ENCODE measurements at places on chromosomes 1 and 21.

DNA sequence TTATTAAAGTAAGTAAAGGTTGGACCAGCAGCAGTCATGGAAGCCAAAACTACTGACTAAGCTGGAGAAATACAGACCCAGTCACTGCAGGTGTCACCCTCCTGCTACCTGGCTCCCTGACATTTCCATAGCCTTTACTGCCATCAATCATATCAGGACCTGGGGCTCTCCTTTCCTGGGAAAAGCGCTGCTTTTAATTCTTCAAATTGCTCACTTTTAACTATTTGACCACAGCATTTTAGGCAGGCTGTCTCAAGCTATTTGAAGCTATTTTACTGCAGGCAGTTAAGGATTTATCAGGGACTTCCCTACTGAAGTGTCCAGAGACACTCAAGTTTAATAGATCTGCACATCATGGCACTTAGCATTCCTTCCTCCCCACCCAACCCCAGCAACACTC lies 4.1 kb downstream of the IVL start:
- no peak for DNase-seq

GRCh38 chr1:21783679-21784603 lies 992 bp upstream of the USP48 start:
- DNase-seq = no peak

DNA sequence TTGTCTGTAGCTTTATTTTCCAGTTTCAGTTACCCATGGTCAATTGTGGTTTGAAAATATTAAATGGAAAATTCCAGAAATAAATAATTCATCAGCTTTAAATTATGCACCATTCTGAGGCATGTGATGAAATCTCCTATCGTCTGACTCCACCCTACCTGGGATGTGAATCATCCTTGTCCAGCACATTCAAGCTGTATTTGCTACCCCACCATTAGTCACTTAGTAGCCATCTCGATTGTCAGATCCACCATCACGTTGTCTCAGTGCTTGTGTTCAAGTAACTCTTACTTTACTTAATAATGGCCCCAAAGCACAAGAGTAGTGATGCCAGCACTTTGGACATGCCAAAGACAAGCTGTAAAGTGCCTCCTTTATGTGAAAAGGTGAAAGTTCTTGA lies 4.0 kb downstream of the STPG1 start:
- DNase-seq = no peak

GRCh38 chr1:243796016-243796415 lies 54.0 kb downstream of the AKT3 start:
- DNase-seq = no peak

DNA sequence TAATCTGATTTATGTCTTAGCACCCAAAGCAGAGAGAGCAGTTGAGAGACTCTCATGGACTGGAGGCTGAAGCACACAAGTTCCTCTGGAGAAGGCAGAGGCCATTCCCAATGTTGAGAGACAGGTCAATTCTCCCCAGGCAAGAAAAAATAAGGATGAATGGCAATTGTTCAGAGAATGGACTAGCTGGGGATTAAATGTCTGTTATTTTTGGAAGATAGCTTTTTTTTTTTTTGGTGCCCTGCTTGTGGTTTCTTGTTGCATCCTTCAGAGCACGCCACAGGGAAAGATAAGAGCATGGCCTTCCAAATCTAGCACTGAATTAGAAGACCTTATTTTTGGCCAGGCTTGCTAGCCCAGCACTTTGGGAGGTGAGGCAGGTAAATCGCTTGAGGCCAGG lies 65.6 kb upstream of the ERRFI1 start:
- no peak for DNase-seq

- peak; percentile 41 for DNase-seq
Measured at GRCh38 chr1:1307261-1307922, 338 bp downstream of the ACAP3 start.

GRCh38 chr1:170721621-170722020 lies 57.7 kb downstream of the PRRX1 start:
- no peak for DNase-seq

- DNase-seq = no peak
Measured at GRCh38 chr1:54885807-54886723, 930 bp downstream of the DHCR24 start.

DNA sequence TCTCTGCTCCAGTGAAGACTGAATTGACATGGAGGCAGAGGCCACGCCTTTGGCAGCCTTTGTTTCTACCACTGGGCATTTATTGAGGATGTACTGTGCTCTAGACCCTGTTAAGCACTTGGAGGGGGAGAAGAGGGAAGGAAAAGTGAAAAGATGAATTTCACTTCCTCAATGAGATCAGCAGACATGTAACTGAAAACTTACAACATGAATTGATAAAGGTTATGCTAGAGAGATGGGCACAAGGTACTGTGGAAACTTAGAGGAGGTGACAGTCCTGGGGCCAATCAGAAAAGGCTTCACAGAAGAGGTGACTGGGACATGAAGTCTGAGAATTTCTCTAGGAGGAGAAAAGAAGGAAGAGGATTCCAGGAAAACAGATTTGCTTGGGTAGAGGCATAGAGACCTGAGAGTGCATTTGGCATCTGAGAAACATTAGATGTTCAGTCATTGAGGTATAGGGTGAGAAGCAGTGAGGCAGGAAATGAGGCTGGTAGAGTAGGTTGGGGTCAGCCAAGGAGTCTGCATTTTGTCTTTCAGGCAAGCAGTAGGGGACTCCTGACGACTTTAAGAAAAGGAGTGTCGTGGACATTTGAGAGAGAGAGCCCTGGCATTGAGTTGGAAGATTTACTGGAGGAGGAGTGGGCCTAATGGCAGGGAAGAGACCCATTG lies 113.0 kb downstream of the SYT2 start:
- DNase-seq = no peak

DNA sequence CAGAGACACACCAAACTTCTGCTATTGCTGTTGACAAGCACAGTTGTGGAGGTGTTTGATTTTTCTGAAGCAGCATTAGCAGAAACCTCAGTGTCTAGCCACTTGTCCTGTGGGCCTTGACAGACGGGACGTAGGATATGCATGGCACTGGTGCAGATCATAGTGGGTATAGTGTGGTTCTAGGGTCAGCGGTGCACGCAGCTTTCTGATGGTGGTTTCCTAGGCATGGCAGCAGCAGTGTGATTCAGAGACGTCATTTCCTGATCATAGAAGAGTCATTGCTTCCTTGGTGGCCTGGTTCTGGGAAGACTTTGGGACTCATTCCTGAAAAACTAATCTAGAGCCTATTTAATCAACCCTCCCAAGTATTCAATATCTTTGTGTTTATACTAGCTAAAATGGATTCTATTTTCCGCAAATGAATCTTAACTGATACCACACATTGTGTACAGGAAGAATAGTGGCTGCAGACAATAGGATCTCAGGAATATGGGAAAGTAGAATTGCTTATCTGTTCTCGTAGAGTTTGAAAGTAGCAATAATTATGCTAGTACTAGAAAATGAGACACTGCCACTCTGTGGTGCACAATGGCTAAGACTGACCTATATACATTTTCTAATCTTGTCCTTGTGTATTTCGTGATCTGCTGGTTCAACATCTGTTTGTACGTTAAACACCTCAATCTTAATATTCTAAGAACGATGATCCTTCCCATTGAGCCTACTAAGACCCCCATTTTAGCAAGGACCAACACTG lies 2.8 kb upstream of the USP1 start:
- DNase-seq = no peak

DNA sequence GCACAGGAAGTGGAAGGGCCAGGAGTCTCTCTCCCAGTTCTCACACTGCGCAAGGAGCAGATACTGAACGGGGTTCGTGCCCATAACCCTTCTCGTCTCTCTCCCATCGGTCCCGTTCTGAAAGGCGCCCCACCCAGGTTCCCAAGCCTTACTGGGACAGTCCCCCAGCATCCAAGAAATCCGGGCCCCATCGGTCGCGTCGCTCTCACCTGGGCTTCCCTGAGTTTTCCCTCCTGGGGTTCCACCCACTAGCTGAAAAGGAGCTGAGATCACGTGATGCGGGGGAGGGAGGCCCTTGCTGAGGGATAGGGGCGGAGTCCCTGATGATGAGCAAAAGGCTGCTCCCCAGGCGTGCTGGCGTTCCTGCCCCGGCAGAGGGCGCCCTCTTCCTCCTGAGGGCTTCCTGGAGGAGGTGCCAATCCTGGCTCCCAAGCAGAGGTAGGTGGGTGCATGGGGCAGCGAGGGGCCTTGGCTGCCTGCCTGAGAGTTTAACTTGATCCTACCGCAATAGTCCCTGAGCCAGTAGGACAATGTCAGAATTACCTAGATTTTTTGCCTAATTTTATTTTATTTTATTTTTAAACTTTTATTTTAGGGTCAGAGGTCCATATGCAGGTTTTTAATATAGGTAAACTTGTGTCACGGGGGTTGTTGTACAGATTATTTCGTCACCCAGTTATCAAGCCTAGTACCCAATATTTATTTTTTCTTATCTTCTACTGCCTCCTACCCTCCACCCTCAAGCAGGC lies at the start of gene SPOCD1:
SPOCD1 (minus strand) TSS at position 271 of the 749 bp plus-strand sequence. CDS start 689 bp downstream, outside the sequence.
- peak; percentile 88 for DNase-seq

- peak; percentile 69 for DNase-seq
Measured at GRCh38 chr1:3012456-3013291, 8.6 kb upstream of the ACTRT2 start.

GRCh38 chr1:54601730-54602129 lies 21.6 kb downstream of the FAM151A start:
- DNase-seq = no peak

DNA sequence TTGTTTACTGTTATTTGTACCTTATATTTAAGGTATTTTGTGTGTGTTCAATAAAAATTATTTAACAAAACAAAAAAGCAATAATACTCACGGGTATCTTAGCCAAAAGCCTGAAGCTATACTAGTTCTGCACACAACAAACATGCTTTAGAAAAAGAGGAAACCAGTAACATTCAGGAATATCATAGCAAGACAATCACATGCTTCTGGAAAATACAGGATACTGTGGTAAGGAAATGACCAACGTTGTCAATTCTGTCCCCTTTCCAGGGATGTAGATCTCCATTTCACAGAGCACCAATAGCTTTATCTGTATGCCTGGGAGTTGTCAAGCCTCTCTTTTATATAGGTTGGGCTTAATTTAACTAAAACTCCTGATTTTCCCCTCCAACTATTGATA lies 288.4 kb downstream of the SMYD3 start:
- DNase-seq = no peak

DNA sequence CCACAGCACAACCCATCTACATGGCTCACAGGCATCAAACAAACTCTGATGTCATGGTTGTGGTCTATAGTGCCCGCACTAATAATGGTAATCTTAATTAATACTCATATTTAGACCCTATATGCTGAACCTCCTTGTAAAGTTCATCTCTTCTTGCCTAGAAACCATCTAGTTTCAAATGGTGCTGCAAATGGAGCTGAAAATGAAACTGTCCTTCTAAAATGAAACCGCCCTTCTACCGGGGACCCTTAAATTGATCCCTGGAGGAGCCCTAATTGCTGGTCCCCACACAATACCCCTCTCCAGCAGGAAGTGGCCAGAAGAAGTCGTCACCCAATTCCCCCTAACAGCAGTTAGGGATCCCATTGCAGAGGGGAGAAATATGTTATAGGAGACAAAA lies 612.6 kb downstream of the MRPL39 start:
- no peak for DNase-seq

- no peak for DNase-seq
Measured at GRCh38 chr1:208222376-208223126, 21.6 kb downstream of the PLXNA2 start.

DNA sequence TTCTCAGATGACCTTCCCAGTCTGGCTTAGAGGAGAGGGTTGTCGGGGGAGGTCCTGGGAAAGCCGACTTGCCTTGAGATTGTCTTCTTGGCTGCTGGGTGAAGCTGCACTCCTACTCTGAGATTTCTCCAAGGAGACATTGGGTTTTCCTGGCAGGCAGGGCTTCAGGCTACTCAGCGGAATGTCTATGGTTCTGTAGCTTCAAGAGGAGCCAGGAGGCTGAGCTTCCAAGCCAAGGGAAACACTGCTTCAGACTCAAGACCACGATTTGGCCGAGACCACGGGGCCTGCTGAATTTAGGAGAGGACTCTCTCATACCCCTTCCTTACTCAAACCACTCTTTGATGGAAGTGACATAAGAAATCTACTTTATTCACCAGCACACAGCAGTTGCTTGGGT lies 67.8 kb downstream of the NTMT2 start:
- DNase-seq = no peak

- no peak for DNase-seq
Measured at GRCh38 chr1:150764617-150765101, 919 bp downstream of the CTSS start.

DNA sequence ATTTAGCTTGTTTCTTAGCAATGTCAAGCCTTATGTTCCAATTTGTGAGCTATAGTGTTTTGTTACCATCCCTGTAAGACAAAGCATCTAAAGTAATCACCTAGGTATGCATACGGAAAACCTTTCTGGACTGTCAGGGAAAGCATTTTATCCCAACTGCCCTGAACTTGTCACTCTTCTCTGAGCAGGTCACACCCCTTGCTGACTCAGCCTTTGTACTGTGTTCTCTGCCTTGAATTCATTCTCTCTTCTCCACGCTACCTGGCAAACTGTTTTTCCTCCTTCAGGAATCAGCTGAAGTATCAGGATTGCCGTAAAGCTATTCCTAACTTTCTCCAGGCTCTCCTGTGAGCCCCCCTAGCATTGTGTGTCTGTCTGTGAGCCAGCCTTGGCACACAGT lies 54.2 kb downstream of the PBX1 start:
- no peak for DNase-seq

GRCh38 chr1:221718381-221719277 lies 23.3 kb downstream of the DUSP10 start:
- DNase-seq = no peak

DNA sequence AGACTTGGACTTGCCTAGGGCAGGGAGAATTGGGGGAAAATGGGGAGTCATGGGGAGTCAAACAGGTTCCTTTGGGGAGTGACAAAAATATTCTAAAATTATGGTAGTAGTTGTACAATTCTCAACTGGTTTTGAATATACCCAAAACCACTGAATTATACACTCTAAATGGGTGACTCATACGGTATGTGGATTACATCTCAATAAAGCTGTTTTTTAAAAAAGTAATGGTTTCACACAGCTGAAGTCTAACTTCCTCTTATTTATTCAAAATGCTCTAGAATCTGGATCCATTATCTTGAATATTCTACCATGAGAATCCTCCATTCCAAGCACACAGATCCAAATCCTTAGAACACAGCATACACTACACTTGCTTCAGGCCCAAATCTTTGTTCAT lies 11.1 kb downstream of the EIF4G3 start:
- no peak for DNase-seq

Data from activated T-cell treated with anti-CD3 and anti-CD28 coated beads, Interleukin-2, amount 50 U/mL, for 1 hour (primary cell).